ENCODE measurements at places on chromosomes 11 and 22.

DNA sequence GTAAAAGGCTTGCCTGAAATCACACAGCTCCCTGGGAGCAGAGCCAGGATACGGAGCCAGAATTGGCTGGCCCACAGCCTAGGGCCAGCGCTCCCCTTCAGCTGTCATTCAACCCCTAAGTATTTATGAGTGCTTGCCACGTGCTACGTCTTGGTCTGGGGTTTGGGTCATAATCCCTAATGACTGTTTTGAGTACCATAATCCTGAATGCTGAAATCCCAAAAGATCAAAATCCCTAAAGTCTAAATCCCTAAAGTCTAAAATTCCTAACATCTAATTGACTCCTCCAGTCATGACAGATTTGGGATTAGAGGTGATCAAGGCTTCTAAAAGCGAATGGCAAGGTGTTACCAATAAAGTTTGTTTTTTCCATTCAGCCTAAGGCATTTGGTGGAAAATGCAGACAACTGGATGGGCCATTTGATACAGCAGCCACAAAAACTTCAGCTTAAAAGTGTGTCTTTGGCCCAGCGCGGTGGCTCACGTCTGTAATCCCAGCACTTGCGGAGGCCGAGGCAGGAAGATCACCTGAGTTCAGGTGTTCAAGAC is 59.8 kb upstream of the PRR5 start:
- no peak for DNase-seq

- no peak for DNase-seq
Observed at GRCh38 chr22:46413725-46414379, 78.3 kb downstream of the TRMU start.

DNA sequence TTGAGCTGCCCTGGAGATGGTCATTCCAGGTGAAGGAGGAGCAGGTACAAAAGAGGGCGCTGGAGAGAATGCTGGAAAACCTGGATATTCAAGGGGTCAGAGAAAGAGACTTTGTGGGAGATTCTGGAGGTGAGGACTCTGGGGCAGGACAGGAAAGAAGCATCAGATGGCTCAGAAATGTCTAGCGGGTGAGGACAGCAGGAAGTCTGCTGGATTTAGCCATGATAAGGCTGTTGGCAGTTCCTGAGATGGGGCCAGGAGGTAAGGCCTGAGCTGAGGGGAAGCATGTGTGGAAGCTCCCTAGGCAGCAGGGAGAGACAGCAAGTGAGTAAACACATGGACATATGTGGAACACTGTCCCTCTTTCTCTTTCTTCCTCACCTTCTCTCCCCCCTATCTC is 1.5 kb downstream of the UPB1 start:
- DNase-seq: no peak

- DNase-seq: no peak
Observed at GRCh38 chr11:44530413-44531115, 34.9 kb upstream of the CD82 start.

DNA sequence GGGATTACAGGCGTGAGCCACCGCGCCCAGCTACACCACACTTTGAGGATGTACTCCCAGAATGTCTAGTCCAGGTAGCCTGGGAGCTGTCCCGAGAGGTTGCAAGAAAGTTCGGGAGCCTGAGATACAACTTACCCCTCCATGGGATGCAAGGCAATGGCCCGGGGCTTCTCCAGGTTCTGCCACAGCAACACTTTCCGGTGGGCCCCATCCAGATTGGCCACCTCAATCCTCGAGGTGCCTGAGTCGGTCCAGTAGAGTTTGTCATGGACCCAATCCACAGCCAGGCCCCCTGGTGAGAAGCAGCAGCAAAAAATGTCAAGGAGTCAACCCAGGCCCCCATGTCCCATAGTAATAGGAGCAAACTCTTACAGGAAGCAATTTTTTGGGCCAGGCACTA is 25.5 kb downstream of the LRP4 start:
- no peak for DNase-seq

DNA sequence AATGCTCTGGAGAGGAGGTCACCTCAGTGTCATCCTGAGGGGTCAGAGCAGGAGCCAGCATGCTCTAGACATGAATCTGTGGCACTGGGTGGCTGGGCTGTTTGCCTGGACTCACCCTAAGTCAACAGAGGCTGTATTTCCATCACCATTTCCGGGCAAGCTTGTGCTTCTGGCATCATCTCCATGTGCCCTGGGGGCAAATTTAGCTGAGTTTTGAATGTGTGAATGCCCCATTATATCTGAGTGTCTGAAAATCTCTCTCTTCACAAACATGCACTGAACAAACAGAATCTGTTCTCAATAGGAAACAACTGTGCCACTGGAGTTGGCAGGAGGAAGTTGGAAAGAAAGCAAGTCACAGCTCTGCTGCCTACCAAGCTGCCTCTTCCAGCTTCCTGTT is 356.2 kb downstream of the GRM5 start:
- DNase-seq: peak; percentile 59

- no peak for DNase-seq
Observed at GRCh38 chr22:27416511-27417420, 384.8 kb downstream of the MN1 start.

- peak; percentile 36 for DNase-seq
Observed at GRCh38 chr11:131910523-131911387, 540.3 kb downstream of the NTM start.

GRCh38 chr11:34266090-34266912 is 91.5 kb downstream of the ABTB2 start:
- DNase-seq: no peak
